ENCODE measurements at places on chromosomes 1 and 21.

DNA sequence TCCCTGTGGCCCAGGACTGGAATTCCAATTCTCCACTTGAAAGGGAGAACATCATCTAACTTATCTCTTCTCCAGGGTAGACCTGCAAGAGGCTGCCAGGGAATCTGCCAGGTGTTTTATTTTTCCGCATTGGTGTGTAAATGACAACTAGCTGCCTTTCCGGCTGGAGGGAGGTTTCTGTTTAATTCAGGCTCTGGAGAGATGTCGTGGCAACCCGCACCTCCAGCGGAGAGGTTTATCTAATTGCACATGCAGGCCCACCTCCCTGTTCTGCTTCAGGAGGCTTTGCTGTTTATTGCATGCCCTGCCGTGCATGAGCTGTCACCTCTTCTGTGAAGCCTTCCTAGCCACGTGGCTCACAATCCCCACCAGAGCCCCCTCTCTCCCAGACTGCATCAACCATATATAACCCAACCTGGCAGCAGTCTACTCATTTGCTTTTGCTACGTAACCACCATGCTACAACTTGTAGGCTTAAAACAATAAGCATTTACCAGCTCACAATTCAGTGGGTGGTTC, 151.6 kb downstream of the C1orf94 start:
- no peak for DNase-seq

DNA sequence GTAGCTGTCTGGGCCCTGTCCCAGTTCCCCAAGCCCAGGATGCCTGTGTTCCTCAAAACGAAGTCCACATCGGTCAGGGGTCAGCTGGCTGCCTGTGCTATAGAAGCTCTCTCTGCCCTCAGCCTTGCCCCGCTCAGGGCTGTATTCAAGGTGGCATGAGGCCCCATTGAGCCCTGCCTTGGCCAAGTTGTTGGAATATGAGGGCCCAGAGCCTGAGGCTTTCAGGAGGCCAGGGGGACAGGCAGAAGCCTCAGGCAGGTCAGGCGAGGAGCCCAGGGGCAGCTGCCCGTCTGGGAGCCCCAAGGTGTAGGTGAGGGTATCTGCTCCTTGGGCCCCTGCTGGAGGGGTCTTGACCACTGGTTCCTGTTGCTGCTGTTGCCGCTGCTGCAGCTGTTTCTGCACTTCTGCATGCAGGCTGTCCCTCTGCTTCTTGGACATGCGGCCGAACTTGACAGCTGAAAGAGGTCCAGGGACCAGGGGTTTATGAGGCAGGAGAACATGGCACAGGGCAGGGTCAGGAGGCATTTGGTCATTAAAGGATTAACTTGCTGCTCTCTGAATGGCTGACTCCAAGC, 9.8 kb upstream of the LINGO4 start:
- DNase-seq = no peak

GRCh38 chr1:65939191-65939590, 146.5 kb downstream of the PDE4B start:
- no peak for DNase-seq

- DNase-seq = no peak
These were observed 3.5 kb downstream of the PAPPA2 start for GRCh38 chr1:176466514-176466913.

DNA sequence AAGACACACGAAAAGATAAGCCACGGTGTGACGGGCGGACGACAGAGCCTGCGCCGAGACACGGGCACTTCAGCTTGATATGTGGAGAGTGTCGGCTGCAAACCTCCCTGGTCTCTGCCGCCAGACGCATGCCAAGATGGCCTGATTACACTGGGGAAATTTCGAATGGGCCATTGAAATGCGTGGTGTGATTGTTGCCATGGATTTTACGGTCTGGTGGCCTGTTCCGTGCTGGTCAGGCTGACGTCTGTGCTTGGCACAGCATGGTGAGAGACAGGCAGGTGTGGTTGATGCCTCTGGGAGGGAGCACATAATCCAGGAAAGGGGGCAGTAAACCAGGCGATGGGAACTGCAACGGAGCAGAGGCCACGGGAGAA, 105.6 kb upstream of the TMPRSS2 start:
- no peak for DNase-seq

DNA sequence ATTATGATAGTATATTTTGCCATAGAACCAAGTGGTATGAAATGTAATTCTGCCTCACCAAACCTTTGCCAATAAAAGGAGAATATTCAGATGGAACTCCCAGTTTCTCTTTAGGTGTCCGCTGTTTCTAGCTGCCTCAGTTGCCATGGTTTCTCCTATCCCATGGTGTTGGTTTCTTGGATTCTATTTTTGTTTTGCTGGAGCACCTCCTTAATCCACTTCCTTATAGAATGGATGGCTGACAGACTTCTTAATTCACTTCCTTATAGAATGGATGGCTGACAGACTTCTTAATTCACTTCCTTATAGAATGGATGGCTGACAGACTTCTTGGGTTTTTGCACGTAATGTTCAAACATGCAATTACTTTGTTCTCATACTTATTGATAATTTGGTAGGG, 43.7 kb downstream of the ADARB1 start:
- DNase-seq = no peak

- no peak for DNase-seq
These were observed 6.5 kb upstream of the FTCD start for GRCh38 chr21:46161633-46162592.

GRCh38 chr1:83960669-83961277, 38.2 kb downstream of the TTLL7 start:
- no peak for DNase-seq

DNA sequence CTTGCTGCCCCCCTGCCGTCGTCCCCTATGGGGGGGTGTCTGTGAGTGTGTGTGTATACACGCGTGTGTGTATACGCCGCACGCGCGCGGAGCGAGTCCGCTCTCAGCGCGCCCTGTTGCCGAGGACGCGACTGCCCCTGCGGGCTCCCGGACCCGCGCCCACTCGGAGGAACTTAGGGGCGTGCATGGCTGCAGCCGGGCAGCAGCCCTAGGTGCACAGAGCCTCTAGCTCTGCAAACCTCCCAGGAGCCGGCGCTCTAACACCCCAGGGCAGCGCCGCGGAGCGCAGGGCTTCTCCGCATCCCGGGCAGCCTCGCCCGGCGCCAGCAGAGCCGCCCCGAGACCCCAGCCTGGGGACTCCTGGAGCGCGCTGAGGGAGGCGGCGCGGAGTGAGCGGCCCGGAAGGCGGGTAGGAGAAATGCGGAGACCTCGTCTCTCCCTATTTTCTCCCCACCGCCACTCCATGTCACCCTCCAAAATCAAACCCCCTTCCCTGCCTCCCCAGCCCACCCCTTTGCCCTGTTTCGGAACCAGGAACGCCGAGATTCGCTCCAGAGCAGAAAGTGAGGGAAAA, 574 bp downstream of the ITPKB start:
- no peak for DNase-seq
